ENCODE measurements at places on chromosomes 13 and 19.
A peak's percentile ranks its signal among the peaks of the same experiment; 100 is the strongest.

- no peak for DNase-seq
Observed at GRCh38 chr13:85230691-85231093, 568.5 kb downstream of the SLITRK6 start.

DNA sequence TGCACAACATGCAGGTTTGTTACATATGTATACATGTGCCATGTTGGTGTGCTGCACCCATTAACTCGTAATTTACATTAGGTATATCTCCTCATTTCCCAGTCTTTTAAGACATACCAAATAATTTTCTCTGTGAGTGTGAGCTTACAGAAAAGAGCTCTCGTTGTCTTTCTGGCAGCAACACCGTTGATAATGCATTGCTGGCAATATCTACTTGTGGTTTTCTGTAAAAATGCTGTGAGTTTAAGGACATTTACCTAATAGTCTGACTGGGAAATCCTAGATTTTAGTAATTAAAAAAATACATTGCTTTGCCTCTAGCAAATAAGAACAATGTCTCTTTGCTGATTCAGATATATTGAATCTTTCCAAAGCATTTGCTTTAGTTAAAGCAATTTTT, 8.4 kb downstream of the IGFL3 start:
- no peak for DNase-seq

GRCh38 chr19:50005428-50005827, 19.7 kb downstream of the VRK3 start:
- DNase-seq = no peak

GRCh38 chr13:75960538-75960994, 324.4 kb downstream of the LMO7 start:
- DNase-seq = no peak

DNA sequence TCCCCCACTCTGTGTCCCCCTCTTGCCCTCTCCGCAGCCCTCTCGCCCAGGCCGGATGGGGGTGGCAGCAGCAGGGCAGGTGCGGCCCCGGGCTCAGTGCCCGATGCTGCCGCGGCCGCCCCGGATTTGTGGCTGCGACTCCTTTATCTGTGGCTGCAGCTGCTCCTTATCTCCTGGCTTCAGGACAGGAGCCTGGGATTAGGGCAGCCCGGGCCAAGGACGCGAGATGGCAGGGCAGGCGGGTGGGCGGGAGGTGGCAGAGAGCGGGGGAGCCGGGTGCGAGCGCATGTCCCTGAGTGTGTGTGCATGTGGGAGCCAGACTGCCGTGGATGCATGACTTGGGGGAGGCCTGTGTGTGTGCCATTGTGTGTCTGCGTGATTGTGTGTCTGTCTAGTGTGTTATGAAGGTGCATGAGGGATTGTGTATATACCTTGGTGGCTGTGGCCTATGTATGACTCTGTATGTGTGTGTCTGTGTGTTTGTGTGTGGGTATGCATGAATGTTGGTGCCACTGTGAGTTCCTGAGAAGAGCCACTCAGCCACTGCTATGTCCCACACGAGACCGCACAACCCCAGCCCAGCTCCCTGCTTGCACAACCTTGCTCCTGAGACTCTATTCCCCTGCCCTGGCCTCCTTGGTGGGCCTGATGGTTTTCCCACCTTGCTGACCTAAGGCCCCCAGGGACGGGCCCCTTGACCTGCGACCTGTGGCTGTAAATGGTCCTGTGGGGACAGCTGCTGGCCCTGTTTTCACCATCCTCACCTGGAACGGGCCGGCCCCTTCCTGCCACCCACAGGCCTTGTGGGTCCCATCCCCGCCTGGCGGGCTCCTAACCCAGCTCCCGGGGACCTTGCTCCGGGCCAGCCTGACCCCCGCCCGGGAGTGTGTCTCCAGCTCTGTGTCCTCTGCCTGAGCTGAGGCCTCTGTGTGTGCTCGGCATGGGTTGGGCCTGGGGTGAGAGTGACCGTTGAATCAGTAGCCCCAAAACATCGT, 5.3 kb upstream of the NRTN start:
- DNase-seq = no peak

- no peak for DNase-seq
Observed at GRCh38 chr13:100789481-100789880, 114.9 kb upstream of the TMTC4 start.

DNA sequence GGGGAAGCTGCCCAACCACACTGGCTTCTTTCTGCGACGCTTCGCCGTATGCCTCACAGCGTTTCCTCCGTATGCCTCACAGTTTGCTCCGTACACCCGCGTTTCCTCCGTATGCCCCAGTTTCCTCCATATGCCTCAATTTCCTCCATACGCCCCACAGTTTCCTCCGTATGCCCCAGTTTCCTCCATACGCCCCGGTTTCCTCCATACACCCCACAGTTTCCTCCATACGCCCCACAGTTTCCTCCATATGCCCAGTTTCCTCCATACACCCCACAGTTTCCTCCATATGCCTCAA, 22.6 kb downstream of the GAS6 start:
- no peak for DNase-seq

DNA sequence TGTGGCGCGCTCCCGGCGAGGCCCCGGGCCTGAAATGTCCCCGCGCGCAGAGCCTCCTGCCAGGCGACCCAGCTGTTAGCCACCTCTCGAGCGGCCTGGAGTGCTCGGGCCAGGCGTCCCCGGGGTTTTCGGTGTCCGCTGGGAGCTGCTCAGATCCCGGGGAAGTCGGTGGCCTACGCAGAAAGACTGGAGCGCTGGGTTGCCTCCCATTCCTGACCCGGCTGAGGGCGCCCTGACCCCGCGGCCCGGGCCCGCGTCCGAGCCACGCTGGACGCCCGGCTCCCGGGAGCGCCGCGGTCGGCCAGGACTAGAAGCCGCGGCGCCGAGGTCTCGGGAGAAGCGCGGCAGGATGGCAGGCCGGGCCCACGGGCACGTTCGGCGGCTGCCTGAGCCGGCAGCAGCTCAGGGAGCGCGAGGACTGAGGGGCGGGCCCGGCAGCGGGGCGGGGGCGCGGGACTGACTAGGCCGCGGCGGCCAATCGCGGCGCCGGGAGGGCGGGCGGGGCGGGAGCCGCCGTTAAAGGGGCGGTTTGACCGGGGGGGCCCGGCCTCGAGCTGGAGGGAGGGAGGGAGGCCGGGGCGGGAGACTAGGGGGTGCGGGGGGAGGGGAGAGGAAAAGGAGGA, 1.3 kb upstream of the ZIC2 start:
- DNase-seq = peak; percentile 52

DNA sequence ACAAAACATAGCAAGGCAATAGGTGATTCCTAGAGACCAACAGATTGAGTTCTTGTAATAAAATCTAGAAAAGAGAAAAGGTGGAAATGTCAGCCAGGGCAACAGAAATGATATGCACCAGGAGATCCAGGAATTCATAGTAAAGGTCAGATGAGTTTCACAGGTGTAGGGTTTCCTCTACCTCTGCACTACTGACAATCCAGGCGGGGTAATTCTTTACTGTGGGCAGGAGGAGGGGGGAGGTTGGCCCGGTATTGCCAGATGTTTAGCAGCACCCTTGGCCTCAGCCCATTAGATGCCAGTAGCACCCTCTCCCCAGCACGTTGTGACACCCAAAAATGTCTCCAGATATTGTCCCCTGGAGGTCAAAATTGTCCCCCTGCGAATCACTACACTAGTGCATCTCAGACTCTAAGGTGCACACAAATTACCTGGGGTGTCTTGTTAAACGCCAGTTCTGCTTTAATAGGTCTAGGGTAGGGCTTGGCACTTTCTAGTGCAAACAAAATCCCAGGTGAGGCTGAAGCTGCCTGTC, 3.5 kb upstream of the UBAC2 start:
- DNase-seq = no peak

- peak; percentile 16 for DNase-seq
Observed at GRCh38 chr19:30669329-30670010, 297.3 kb downstream of the ZNF536 start.

GRCh38 chr13:101917833-101918661, 465.6 kb downstream of the ITGBL1 start:
- DNase-seq = no peak

GRCh38 chr13:90717451-90717936, 630.0 kb upstream of the MIR17HG start:
- DNase-seq = no peak

- DNase-seq = no peak
Observed at GRCh38 chr19:18308948-18309325, 13.9 kb downstream of the LSM4 start.

DNA sequence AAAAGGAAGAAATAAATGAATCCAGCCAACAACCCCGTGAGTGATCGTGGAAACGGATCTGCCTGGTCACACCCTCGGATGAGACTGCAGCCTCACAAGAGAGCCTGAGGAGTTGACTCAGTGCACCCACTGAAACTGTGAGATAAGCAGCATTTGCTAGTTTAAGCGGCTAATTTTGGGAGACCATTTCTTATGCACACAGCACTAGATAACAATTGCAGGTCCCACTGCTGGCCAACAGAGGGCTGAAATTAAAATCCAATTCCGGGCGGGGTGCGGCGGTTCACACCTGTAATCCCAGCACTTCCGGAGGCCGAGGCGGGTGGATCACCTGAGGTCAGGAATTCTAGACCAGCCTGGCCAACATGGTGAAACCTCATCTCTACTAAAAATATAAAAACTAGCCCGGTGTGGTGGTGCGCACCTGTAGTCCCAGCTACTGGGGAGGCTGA, 3.6 kb downstream of the UQCR11 start:
- no peak for DNase-seq

DNA sequence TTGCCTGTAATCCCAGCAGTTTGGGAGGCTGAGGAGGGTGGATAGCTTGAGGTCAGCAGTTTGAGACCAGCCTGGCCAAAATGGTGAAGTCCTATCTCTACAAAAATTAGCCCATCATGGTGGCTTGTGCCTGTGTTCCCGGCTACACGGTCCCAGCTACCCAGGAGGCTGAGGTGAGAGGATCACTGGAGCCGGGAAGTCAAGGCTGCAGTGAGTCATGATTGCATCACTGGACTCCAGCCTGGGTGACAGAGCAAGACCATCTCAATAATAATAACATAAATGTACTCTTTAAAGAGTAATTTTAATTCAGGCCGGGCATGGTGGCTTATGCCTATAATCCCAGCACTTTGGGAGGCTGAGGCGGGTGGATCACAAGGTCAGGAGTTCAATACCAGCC, 38.7 kb downstream of the SKA3 start:
- no peak for DNase-seq

DNA sequence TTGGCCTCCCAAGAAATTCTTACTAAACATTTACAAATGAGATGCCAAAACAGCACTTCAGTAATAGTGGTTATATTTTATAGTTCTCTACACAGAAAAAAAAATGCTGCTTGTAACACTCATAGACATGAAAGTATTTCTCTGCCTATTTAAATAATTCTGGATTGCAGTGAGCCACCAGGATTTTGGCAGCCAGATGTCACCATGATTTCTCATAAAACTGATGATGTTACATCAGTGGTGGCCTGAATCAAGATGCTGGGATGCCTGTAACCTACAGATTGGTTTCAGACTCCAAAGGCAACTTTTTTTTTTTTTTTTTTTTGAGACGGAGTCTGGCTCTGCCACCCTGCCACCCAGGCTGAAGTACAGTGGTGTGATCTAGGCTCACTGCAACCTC, 2.7 kb upstream of the CAPS start:
- DNase-seq = no peak

DNA sequence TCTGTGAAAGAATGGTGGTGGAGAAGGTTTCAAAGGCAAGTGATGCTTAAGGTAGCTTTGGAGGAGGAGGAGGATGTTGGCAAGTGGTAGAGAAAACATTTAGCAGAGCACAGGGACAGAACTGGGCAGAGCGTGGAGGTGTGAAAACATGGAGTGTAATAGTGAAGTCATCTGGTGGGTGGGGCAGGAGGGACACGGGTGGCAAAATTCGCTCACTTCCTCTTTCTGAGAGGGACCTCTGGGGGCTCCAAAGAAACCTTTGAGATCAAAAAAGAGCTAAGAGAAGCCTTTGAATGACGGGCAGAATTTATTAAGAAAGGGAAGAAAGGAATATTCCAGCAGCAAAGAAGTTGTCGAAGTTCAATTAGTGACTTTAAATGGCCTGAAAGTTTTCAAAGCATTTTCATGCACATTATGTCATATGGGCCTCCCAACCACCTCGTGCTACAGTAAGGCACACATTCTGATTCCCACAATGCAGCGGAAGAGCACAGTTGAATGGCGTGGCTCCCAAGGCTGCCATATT, 82.8 kb downstream of the STARD13 start:
- no peak for DNase-seq
